ENCODE measurements at places on chromosomes 3 and 15.

GRCh38 chr15:31326875-31327668 lies 437 bp downstream of the KLF13 start:
- DNase-seq = peak; percentile 61

- peak; percentile 73 for DNase-seq
Measured at GRCh38 chr3:15271785-15272381, 60.5 kb downstream of the SH3BP5 start.

DNA sequence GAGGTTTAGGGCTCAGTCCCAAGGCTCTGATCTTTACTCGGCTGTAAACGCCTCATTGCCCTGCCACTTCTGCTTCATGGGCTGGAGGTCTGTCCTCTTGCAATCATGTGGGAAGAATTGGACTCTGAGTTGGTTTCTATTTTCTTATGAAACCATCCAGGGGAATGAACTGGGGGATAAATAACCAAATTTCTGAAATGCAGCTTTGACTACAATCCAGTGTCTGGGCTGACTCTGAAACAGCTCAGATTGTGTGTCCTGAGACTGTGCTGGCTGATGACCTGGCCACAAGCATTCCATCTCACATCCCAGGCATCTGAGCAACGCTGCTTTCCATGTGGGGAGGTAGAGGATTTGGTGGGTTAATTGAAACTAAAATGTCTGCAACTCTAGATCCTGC lies 71.0 kb upstream of the GALNT15 start:
- no peak for DNase-seq

GRCh38 chr3:193688834-193689714 lies 96.1 kb downstream of the OPA1 start:
- no peak for DNase-seq

DNA sequence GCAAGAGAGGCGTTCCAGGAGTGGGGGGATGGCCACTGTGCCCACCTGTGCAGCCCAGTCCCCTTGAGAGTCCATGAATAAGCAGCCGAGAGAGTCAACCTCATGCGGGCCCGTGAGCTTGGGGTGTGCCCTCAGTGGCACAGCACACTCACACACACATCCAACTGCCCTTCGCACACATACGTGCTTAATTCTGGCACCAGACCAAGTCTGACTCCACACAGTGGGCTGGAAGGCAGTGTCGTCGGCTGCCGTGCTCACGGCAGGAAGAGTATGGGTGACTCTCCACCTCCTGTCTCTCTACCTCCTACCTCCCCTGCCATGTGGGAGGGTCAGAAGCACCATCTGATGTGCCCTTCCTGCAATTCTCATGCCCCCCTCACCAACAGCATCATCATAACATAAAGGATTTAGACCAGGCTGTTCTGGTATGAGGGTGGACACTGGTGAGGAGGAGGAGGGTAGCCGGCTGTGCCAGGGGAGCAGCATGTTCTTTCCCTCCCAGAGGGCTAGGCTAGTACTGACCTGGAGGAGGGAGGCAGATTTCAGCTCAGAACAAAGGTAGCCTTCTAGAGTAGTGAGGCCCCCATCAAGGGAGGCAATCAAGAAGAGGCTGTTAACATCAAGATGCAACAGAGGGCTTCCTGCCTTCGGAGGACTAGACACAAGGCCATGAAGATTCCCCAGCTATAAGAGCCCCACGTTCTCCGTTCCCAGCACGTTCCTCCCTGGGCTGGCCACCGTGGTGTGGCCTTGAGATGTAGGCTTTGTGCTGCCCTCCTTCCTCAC lies 5.3 kb upstream of the STRA6 start:
- no peak for DNase-seq

- no peak for DNase-seq
Measured at GRCh38 chr15:83323296-83323711, 38.8 kb upstream of the BNC1 start.

DNA sequence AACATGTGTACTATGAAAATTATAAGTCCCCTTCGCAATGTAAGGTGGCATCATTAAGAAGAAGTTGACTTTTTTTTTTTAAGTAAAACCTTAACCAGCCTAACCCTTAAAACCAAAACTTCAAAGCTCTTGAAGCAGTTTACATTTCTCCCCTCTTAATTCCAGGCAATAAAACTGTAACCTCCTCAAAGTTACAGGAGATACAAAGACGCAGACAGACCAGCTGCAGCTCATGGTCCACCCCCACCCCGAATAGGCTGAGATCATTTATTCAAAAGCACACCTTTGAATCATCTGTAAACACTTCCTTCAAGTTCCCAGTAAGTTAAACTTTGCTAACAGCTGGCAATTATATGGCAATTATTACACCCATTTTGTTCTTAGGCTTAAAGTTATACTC lies 414.5 kb downstream of the ERC2 start:
- no peak for DNase-seq

DNA sequence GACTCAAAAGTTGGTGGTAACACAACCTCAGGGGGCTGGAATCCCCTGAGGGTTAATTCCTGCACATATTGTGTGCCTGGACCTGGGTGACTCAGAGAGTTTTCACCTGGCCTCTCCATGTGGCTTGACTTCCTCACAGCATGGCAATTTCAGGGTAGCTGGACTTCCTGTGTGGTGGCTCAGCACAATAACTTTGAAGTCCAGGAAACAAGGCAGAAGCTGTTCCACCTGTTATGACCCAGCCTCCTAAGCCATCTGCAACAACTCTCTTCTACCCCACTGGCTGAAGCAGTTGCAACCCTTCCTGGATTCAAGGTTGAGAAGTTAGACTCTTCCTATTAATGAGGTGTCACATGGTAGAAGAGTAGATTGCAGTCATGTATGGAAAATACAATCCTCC lies 58.4 kb downstream of the EDEM1 start:
- DNase-seq = no peak

DNA sequence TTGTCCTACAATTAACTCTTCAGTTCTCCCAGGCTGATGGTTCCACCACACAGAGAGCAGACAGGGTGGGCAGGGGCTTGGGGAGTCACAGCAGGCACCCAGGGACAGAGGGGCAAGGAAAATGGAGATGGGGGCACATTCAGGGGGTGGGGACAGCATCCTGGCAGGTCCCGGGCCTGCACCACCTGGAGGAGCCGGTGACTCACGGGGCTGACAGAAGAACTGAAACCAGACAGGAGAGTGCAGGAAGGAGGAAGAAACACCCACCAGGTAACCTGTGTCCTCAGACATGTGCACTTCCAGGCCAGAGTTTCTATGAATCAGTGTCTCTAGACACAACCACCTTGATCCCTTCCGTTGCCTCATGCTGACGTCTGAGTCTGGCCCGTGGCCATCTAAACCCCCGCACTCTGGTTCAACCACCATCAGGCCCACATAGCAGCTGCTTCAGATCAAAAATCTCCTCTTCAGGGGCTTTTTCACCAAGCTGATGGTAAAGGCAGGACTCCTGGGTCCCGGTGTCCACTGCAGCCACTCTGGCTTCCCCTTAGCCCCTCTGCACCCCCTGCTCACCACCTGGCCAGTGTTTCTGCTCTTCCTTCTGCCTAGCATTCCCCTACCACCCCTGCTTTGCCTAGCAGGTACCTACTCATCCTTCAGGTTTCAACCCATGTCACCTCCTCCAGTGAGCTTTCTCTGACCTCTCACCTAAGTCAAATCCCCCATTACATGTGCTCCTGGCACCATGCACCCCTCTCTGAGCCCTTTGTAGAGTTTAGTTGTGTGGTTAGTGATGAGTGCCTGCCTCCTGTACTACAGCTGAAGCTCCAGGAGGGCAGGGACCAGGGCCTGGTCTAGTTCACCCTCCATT lies 16.5 kb upstream of the CYP11A1 start:
- DNase-seq = peak; percentile 15

- DNase-seq = peak; percentile 75
Measured at GRCh38 chr3:47164007-47164881, at the start of gene SETD2. SETD2 (minus strand) TSS chr3:47164113; CDS start chr3:47163924, 189 bp downstream.

DNA sequence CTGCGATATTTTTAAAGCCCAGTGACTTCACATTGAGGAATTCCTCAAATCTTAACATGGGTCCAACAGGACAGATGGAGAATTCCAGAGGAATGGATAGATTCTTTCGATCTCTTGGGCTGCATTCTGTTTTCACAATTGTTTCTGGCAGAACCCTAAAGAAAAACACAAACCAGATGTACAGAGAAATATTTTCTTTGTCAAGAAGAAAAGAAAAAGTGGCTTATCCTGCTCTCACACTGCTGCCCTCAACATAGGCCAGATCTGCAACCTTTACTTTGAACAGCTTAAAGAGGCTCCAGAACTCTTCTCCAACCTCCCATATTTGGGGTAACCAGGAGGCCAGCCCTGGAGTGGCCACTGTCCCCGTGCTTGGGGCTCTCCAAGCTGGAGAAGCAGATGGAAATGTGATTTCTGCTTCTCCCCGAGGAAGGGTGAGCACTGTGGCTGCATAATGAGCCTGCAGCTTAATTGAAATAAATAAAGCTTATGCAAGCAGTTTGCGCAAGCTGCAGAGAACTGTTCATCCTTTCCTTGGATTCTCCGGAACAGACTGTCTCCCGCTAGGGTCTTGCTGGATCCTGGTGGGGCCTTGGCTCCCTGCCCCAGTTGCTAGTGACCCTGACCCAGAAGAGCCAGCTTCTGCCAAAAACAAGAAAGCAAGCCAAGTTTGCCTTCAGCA lies 453.2 kb upstream of the PROK2 start:
- DNase-seq = no peak

DNA sequence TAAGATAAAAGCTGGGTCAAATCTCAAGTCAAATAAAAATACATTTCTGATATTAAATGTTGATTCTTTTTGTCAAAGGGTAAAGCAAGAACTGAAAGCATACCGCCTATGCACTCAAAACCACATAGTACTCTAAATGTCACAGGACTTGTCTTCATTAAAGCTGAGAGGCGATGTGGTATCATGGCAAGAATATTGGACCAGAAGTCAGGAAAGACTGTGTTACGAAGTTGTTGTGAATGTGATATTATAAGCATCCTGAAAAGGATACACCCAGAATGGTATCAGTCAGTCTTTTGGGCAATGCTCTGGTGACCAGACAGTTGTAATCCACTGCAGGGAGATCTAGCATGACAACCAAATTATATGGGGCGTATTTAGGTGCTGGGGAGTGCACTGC lies 33.8 kb downstream of the TIGIT start:
- no peak for DNase-seq

DNA sequence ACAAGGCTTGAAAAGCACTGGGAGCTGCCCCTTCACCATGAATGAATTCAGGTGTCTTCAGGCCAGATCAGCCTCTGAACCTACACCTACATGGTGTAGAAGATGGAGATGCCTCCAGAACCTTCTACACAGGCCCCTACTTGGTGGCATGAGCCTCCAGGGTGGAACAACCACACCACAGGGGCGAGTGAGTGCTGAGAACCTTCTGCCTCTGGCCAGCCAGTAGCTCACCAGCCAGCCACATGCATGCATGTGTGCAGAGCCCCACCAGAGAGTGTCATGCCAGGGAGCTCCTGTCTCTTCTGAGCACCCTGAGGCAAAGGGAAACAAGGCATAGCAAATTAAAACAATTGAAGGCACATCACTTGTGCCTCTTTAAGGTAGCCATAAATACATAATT lies 161.8 kb upstream of the TOPAZ1 start:
- DNase-seq = no peak
